ENCODE measurements at places on chromosomes 7 and 10. TPM values are rescaled to one million over a fixed set of nuclear protein-coding genes. Genes with fewer than 3 reads are reported as not detected.

The PURB gene
- total RNA-seq, result 10.4 TPM

The MYH16 gene
- not detected for total RNA-seq

The AKR1C4 gene
- total RNA-seq, result not detected

The MMRN2 gene
- total RNA-seq, result not detected

The ICA1 gene
- total RNA-seq, result not detected

The LEP gene
- total RNA-seq, result not detected

The ADRA2A gene
- total RNA-seq, result 0.53 TPM

The GNA12 gene
- 16.3 TPM for total RNA-seq

The CABCOCO1 gene
- total RNA-seq, result not detected

All from SJSA1 (cell line).